ENCODE measurements at places on chromosomes 5 and 9.

- no peak for DNase-seq
These were observed 70.0 kb upstream of the GFPT2 start for GRCh38 chr5:180423133-180423532.

DNA sequence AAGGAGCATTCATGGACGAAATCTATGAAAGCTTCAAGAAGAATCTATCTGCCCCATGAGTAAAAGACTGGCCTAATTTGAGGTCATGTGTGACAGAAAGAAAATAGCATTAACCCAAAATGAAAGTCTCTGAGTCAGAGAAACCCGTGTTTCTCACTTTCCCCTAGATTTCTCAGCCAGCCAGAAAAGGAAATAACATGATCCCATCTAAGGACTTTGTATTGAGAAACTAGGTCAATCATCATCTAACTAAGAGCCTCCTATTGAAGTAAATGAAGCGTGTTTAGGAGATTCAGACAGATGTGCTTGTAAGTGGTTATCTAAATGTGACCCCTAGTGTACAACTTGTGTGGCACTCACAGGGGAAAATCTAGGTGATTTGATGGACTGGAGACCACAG, 77.3 kb upstream of the ZNF366 start:
- DNase-seq = no peak

- no peak for DNase-seq
These were observed 125.9 kb upstream of the OSMR start for GRCh38 chr5:38719916-38720315.

GRCh38 chr5:6950250-6950649, 237.0 kb downstream of the TENT4A start:
- DNase-seq = no peak
